ENCODE measurements at places on chromosomes 3 and 15.

DNA sequence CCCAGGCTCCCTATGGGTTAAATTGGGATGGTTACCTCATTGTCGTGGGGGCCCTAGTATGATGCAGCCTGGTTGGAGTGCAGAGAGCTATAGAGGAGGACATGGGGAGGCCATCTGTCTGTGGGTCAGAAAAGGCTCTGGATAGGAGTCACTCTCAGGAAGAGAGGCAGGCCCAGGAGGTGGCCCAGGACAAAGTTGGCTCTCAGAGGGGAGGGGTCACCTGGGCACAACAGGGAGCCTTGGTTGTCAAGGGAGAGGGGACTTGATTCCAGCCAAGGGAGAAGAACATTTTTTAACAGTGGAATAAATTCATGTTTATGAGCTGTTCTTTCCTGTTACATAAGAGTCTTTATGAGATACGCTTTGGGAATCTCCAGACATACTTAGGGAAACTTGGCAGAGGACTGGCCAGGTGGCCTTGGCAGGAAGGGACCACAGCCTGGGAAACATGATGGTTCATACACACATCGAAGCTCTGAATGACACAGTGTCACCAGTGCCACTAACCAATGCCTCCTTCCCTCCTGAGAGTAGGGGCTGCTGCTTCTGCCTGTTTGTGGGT, 27.5 kb upstream of the LCTL start:
- DNase-seq = no peak

DNA sequence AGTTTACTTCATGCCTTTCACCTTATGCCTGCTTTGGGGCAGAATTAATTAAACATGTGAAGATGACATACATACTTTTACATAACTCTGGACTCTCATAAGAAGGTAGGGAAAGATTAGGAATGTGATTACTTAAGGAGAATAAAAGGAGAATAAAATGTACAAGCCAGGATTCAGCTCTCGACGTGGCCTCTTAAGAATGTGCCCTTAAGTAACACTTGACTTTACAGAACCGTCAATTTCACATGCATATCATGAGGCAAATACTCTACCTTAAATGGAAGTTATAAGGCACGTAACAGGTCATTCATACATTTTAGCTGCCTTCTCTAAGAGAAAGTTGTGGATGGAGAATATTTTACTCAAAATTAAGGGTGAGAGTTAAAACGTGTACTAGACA, 263.7 kb upstream of the LMCD1 start:
- peak; percentile 82 for DNase-seq

DNA sequence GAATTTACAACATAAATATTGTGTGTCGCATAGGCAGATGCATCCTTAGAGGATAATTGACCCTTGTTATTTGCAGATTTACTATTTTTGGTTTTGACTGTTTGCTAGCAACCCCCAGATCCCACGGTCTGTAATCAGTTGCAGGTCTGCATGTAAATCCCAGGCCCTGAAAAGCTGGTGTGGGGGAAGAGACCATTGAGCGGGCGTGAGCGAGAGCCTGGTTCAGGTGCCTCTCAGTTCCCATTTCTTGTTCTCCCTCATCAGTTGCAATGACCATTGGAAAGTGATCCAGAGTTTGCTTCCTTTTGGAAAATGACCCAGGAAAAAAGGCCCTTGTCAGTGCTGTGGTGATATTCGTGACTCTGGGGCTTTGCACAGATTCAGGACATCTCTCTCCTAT, 238.9 kb downstream of the UACA start:
- no peak for DNase-seq

DNA sequence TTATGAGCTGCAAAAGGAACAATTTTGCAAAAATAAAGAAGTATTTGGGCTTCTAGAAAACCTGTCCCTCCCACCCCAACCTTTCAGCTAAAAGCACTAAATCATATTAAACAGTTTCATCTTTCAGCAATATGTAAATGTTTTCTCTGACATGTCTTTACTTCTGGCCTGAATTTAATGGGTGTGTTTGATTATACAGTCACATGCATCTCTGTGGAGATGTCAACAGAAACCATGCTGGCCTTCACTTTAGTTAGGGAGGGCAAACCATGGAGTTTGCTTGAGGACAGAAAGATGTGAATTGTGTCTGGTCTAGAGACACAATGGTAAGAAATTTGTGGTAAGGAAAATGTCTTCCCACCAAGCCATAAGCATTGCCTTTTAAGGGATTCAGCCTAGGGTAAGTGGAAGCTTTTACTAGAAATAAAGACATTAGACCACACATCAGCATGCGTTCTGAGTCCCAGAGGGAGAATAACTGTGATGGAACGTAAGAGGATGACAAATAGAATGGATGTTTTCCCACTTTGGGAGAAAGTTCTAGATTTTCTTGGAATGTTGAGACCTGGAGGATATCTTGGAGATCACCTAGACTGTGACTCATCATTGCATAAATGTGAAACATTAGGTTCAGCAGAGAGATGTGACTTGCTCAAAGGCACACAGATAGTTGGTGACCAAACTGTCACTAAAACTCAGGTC, 68.9 kb downstream of the ST8SIA2 start:
- no peak for DNase-seq

- no peak for DNase-seq
Measured at GRCh38 chr3:88034491-88035275, 24.1 kb downstream of the CGGBP1 start.

GRCh38 chr15:67017311-67017710, 48.1 kb upstream of the SMAD3 start:
- DNase-seq = no peak

DNA sequence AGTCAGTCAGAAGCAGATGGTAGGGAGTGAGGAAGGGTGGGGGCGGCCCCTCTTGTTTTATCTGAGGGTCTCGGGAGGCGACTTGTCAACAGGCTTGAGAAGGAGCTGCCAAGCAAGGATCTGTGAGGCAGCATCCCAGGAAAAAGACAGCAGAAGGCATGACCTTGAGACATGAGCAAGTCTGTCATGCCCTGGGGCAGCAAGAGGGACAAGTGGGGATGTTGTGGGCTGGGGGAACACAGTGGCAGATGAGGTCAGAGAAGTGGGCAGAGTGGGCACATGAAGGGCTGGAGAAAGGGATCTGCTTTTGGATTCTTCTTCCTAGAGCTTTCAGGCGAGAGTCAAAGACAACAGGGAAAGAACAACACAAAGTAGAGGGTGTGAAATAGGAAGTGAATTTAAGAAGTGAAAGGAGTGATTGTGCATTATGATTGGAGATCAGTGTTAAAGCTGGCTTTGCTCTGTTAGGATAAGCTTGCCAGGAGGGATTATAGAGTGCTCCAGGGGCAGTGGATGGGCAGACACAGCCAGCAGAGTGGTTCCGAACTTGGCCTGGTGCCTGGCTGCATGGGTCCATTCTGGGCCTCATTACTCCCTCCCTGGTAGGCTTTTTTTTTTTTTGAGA, 73.3 kb downstream of the USP13 start:
- no peak for DNase-seq

GRCh38 chr3:42276141-42277132, 10.5 kb upstream of the CCK start:
- no peak for DNase-seq

GRCh38 chr15:69340243-69340900, 41.7 kb downstream of the PAQR5 start:
- DNase-seq = peak; percentile 72

DNA sequence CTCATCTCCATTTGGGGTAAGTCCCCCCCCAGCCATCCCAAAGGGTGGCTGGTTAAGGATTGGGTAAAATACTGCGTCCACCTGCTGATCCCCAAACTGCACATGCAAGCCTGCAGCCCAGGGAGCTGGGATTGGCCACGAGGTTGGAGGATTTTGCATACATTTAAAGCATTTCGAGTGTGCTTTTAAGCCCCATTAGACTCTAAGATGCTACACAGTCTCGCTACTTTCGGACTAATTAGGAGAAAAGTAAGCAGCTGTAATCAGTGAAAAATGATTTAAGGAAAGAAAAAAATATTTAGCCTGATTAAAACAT, 23.9 kb downstream of the SLC6A6 start:
- DNase-seq = no peak

- peak; percentile 66 for DNase-seq
Measured at GRCh38 chr15:51759557-51760070, 8.2 kb downstream of the TMOD2 start.

GRCh38 chr3:155363690-155364070, 70.2 kb upstream of the STRIT1 start:
- DNase-seq = no peak

DNA sequence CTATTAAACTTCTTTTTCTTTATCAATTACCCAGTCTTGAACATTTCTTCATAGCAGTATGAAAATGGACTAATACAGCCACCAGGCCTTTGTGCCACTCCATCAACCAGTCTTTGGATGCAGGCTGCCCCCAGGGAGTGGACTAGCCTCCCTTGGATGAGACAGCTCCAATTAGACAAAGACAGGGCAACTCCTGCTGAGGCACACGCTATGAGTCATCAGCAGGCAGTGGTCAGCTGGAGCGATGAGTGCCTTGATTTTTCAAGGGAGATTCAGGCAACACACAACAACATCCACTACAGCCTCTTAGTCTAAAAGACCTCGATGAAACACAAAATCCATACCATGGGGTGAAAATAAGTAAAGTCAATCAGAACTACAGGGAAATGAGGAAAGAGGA, 160.1 kb downstream of the ARRDC4 start:
- DNase-seq = no peak

GRCh38 chr3:159839561-159840379, 148.9 kb upstream of the IL12A start:
- DNase-seq = no peak

DNA sequence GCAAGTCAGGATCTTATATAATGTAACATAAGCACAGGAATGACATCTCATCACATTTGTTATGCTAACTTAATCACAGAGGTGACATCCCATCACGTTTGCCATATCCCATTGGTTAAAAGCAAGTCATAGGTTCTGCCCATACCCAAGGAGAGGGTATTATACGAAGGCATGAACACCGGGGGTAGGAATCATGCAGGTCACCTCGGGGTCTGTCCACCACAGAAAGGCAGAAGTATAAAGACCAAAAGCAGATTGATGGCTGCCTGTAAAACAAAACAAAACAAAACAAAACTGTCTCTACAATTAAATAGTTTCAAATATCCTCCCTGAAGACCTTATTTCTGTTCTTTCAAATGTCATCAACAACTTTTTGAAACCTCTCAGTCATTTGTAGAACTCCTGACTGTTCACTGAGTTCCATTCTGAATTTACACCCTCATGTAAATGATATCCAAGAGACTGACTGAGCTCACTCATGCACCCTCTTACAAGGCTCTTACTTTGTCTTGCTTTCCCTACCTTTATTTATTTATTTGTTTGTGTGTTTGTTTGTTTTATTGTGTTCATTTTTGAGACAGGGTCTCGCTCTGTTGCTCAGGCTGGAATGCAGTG, 22.7 kb upstream of the ZNF639 start:
- DNase-seq = no peak

GRCh38 chr3:116929505-116930222, 220.1 kb downstream of the TUSC7 start:
- no peak for DNase-seq

GRCh38 chr15:72166716-72167417, 30.7 kb downstream of the GRAMD2A start:
- no peak for DNase-seq

DNA sequence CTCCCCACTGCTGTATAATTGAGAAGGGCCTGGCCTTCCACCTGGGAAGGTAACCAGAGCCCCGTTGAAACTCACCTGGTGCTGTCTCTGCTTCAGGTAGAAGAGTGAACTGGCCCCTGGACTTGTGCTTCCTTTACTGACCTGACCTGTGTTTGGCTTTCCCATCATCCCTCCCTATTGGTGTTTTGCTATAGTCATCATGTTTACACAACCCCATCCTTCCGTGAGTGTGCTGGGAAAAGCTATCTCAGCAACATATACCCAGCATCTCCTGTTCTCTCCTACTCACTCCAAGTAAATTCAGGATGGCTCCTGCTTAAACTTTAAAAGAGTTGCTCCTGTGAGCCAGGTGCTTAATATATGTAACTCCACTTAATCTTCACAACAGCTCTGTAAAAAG, 77.2 kb upstream of the TSC22D2 start:
- no peak for DNase-seq

DNA sequence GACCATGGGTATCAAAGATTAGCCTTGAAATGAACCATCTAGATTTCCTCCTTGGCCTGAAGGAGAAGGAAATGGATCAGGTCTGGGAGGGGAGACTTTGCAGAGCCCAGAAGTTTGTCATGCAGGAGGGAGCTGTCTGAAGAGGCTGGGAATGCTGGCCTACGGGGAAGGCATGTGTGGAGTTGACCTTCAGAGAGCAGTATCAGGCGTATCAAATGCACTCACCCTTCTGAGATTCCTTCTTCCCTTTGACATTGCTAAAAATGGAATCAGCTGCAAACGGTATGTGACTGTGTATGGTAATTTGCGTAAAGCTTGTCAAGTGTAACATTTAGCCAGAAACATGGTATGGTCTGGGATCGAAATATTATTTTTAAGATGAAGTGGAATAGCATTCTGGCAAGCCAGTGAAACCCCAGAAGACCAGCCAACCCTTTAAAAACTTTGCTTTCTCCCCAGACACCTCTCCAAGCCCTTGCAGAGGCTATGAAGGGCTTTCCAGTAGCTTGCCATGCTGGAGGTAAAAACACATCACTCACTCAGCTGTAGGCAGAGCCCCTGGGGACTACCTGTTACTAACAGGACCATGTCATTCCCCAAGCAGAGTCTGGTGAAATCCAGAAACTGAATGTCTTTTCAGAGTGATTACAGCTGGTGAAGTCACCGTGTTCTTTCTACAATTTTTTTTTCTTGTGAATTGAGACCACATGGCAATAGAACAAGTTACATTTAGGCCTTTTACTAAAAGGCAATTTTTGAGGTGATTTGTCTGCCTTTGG, 174.7 kb upstream of the SLC24A5 start:
- no peak for DNase-seq

DNA sequence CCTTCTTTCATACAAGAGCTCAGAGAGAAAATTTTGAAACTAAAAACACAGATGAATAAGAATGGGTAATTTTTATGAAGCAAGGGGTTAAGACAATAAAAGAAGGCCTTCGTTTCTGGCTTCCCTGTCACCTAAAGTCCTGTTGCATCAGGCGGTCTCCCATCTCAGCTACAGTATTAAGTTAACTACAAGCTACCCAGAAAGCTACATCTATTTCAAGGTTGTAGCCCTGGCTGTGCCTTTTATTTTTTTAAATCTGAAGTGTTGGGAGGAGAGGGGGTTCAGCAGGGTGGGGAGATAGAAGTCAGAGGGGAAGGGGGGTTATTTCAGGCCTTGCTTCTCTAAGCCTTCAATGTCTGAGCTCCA, 183.3 kb downstream of the TPRG1 start:
- DNase-seq = no peak

DNA sequence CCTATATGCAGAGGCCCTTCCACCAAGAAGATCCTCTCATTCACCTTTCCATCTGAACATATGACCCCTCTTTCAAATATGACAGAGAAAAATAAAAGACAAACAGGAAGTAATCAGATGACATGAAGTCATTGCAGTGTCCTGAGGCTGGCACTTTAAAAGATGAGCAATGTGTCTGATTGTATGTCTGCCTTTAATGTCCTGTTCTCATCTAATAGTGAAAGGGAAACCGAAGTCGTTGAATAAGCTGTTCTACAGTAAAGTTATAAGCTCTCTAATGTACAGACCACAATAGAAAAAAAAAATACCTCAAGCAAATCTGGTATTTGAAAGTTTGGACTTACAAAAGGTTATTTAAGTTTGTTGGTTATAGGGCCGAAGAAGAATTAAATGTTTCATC, 243.0 kb downstream of the CLSTN2 start:
- no peak for DNase-seq

- no peak for DNase-seq
Measured at GRCh38 chr15:89627256-89627970, 27.9 kb downstream of the KIF7 start.

Data from retinal pigment epithelial cell (primary cell).